ENCODE measurements at places on chromosomes 2 and 18.

GRCh38 chr2:88196490-88197087 is 26.4 kb downstream of the THNSL2 start:
- DNase-seq, result no peak

DNA sequence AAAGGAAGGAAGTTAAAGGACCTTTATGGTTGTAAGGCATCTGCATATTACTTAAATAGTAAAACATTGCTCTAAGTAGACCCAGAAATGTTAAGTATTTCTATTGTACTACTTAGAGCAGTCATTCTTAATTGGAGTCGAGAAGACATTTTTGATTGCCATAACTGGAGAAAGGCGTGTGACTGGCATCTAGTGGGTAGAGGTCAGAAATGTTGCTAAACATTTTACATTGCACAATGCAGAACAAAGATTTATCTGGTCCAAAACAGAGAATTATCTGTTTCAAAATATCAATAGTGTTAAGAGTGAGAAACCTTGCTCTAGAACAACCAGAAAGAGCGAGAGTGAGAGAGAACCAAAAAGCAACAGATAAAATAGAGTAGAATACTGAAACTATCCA is 23.3 kb upstream of the ROCK1 start:
- DNase-seq, result no peak

DNA sequence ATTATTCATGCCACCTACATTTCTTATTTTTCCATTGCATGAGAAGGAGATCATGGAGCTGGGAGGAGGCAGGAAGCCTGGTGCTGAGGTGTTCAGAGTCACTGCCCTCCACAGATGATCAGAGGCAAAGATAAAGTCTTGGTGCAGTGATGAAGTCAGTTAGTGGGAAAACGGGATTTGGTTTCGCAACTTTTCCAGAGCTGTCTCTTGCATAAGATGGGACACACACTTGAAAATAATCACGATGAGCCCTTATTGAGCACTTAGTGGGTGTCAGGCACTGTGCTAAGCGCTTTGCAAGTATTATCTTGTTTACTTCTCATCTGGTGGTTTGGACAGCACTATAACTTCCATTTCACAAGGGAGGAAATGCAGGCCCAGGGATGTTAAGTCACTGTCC is 222.1 kb upstream of the SMAD2 start:
- no peak for DNase-seq

- no peak for DNase-seq
These were observed 84.0 kb downstream of the HIBCH start for GRCh38 chr2:190235551-190236075.

DNA sequence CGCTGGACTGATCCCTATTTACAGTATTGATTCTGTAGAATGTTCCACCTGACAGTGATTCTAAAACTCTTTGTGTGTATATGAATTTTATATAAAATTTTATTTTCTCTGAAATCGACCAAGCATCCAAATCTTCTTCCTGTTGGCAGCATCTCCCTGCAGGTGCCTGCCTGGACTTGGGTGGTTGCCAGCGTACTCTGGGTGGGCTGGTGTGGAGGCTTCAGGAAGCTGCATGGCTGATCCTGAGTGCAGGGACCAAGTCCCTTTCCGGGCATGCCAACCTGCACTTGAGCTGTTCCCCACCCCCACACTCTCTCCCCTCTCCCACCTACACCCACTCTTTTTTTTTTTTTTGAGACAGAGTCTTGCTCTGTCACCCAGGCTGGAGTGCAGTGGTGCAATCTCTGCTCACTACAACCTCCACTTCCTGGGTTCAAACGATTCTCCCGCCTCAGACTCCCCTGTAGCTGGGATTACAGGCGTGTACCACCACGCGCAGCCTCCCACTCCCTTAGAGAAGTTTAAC is 53.2 kb upstream of the ALKAL2 start:
- DNase-seq, result no peak

Data from stimulated activated CD8-positive, alpha-beta memory T cell treated with anti-CD3 and anti-CD28 coated beads, Interleukin-15, amount 100 ng/mL, for 1 hour (primary cell).